ENCODE measurements at places on chromosomes 13 and 19. TPM values are rescaled to one million over a fixed set of nuclear protein-coding genes. Genes with fewer than 3 reads are reported as not detected.

KLC3 gene
- total RNA-seq: not detected

IL27RA gene
- 41.6 TPM for total RNA-seq

CLIP3 gene
- total RNA-seq: 1.4 TPM

USHBP1 gene
- not detected for total RNA-seq

ZNF426 gene
- total RNA-seq: 19.1 TPM

SMAD9 gene
- total RNA-seq: not detected

ELANE gene
- total RNA-seq: not detected

RABAC1 gene
- total RNA-seq: 87.3 TPM

PSG11 gene
- not detected for total RNA-seq

ZSWIM9 gene
- total RNA-seq: 13.3 TPM

OR7D2 gene
- not detected for total RNA-seq

TMPRSS9 gene
- not detected for total RNA-seq

ADPRHL1 gene
- 0.82 TPM for total RNA-seq

CYSLTR2 gene
- 4.3 TPM for total RNA-seq

RAB11B gene
- total RNA-seq: 98.8 TPM

TYROBP gene
- total RNA-seq: 11.2 TPM

SYT3 gene
- total RNA-seq: 0.17 TPM

SLC5A5 gene
- total RNA-seq: 2.2 TPM

GPC6 gene
- not detected for total RNA-seq

TBXA2R gene
- 1.7 TPM for total RNA-seq

CEACAM3 gene
- not detected for total RNA-seq

RDH8 gene
- not detected for total RNA-seq

SAMD4B gene
- total RNA-seq: 51.3 TPM

FAM124A gene
- total RNA-seq: 0.17 TPM

PSPN gene
- 2.7 TPM for total RNA-seq

KIR2DL1 gene
- total RNA-seq: not detected

C19orf18 gene
- 0.91 TPM for total RNA-seq

DUS3L gene
- total RNA-seq: 61.0 TPM

MYO16 gene
- 0.53 TPM for total RNA-seq
